Posterior vena cava (tissue), 2 donors: ENCODE measurements at places on chromosomes 16 and 17. TPM values are rescaled to one million over a fixed set of nuclear protein-coding genes. Genes with fewer than 3 reads are reported as not detected.

Gene RPH3AL
- 11.2 TPM for total RNA-seq

Gene MT1M
- total RNA-seq = 82.2 TPM

Gene PRDM7
- not detected for total RNA-seq

Gene SLC5A10
- total RNA-seq = not detected

DNA sequence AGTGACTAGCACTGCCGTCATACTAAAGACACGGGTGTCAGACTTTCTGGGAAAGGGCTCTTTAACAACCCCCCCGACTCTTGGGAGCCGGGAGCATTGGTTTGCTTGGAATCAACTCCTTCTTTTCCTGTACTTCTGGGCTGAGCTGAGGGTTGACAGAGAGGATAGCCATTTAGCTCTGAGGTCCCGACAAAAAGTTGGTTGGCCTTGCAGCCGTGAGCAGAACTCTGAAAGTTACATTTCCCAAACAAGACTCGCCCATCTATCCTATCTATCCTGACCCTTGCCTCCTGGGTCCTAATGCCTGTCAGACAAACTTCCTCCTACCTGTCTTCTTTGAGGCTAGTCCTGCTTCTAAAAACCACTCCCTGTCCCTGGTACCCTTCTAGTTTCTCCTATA is 460.8 kb upstream of the TOM1L1 start:
- no peak for DNase-seq

Gene KRT20
- not detected for total RNA-seq

Gene MPV17L
- total RNA-seq = 7.2 TPM

Gene SYNGR3
- 0.33 TPM for total RNA-seq

GRCh38 chr17:78421534-78422266 is 43.3 kb downstream of the PGS1 start:
- peak; percentile 93 for DNase-seq

DNA sequence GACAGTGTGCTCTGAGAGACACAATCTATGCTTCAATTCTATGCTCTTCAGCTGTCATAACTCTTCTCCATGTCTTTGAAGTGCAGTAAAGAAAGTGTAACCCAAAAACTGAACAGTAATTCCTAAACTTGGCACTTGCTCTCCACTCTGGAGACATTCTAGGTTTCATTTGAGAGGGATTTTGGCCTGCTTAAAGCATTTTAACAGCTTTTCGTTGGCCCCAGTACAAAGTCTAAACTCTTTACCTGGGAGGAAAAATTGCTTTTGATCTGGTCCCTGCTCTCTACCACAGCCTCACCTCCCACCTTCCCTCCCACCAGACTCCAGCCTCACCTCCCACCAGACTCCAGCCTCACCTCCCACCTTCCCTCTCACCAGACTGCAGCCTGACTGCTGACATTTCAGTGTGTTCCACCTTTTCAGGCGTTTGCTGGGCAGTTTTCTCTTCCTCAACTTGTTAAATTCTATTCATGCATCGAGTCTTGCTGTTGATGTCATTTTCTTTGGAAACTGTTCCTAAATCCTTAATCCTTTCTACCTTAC is 132.6 kb downstream of the RPTOR start:
- DNase-seq = no peak

- no peak for DNase-seq
These were observed 164.3 kb downstream of the ABCA8 start for GRCh38 chr17:68790931-68791330.

DNA sequence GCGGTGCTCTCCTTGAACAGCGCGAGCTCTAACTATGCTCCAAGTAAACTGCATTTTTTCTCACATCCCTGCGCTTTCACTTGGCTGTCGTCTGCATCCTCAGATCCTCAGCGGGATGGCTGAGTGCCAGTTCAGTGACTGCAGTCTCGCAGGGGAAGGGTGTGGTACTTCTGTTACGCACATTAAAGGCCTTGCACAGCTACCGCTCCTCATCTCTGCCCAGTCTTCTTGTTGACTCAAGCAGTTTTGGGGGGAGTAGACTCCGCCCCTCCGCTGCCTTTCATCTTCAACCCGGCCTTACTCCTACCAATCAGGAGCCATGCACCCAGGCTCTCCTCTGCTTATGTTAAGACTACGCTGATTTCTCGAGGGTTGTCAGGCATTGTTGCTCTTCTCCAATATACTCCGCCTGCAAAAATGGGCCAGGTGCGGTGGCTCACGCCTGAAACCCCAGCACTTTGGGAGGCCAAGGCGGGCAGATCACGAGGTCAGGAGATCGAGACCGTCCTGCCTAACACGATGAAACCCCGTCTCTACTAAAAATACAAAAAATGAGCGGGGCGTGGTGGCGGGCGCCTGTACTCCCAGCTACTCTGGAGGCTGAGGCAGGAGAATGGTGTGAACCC is 10.0 kb downstream of the ATP5PD start:
- DNase-seq = peak; percentile 96

DNA sequence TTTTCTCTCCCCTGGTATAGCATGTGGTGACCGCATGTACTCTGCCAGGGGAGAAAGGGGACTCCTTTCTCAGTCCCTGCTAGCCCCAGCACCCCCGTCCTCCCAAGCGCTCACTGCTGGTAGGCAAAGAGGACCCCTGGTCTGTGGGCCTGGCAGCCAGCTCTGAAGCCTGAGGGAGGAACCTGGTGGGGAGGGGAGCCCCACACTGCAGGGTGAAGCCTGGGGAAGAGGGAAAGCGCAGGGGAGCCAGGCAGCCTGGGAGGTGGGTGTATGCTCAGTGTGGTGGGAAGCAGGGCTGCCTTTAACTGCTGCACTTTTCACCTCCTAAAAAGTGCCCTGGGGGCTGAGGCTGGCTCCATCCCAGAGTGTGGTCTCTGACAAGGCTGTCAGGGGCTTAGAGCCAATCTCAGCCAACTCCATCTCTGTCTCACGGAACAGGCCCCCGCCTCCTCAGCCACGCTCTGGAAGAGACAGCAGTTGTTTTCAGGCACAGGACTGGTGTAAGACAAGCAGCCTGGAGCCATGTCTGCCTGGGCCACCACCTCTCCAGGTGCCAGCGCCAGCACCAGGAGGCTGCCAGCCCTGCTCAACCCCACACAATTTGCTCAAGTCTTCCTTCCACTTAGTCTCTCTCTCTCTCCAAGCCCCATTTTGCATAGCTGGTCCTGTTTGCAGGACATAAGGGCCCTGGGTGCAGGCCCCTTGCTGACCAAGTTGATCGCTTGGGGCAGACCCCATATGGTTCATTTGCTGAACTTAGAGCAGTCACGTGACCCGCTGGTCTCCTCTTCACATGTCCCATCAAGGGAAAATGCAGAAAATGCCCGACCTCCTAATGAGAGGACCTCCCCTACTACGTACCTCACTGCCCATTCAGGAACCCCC is 14.7 kb upstream of the TBX2 start:
- no peak for DNase-seq

DNA sequence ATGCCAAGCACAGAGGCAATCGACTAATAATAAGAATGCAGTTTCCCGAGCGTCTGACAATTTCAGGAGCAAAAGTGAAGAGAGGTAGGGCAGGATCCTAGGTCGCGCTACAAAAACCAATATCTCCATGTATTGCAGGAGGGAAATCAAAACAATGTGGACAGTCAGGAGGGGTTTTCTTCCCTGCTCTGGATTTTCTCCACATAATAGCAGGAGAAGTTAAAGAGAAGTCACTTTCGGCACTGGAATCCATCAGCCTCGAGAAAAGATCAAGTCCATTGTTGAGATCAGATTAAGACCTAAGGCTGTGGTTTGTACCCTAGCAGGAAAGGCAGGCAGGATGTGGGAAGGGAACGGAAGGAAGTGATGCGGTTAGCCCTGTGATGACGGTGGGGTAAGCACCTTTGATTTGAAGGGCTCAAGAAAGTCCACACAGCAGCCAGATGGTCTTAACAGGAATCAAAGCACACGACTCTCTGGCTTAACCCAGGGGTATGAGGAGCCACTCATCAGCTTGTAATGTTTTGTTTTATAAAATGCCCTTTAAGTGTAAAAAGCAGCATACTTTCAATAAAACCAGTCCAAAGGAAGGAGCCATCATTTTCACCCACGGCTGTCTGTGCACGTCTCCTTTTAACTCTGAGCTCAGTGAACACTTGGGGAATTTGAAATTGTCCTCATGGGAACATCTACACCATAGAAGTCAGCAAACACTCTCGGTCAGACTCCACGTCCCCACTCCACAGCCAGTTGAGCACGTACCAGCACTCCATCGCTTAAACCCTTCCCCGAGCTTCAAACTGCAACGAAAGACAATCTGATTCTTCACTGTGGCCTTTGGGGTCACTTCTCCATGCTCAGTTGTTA is 15.8 kb upstream of the AKTIP start:
- DNase-seq = no peak

DNA sequence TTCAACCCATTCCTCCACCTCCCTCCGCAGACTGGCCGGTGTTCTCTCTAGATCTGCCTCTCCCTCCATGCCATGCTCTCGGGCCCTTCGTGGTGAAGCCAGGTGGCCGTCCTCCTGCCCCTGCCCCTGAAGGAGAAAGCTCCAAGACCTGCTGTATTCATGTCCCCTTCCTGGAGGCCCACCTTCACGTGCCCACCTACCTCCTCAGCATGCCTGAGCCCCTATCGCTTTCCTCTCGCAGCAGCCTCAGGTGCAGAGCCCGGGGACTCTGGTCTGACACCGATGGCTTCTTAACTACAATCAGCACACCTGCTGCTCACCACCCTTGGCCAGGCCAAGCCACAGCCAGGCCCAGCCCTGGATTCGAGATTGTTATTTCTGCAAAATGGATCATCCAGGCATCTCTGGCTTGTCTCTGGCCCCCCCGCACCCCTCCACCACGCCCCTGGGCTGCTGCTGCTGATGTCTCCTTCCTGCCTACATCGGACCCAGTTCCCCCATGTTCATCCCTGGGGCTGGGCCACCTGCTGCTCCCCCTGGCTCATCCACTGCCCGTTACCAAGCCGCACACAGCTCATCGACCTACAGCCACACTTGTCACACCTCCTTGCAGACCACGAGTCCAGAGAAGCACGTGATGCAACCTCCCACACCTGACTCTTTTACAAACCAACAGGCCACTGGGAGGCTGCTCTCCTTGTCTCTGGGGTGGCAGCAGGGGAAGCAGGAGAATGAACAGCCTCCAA is 32.5 kb upstream of the TNFRSF13B start:
- DNase-seq = peak; percentile 75

DNA sequence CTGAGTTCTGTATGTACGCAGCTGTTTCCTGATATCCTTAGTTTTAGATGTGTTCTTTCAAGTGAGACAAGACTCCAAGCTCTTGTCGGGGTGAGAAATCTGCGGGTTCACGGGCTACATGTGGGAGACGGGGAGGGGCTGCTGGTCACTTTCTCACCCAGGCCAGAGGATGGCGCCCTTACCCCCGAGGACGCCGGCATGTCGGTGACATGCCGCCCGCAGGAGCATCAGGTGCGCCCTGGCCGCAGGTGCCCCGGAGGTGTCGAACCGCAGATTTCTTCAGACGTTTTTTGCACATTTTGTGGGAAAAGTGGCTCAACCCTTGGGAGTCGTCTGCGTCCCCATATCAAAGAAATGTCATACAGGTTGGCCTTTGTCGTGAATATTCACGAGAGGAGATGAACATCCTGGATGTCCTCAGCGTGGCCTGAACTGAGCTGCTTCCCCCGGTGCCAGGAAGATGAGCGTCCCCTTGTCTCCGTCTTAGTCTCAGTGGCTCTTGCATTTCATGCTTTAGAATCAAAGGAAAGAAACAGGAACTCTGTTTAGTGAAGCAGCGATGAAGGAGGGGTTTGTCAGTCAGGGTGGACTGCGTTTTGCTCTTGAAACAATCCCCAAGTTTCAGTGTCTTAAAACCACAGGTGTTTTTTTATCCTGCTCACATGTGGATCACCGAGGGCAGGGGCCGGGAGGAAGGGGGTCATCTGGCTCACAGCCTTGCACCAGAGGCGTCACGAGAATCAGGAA is 75.4 kb upstream of the ZNF750 start:
- DNase-seq = no peak

Gene TRPV2
- total RNA-seq = 35.7 TPM

Gene TPSG1
- total RNA-seq = 0.52 TPM

- peak; percentile 47 for DNase-seq
These were observed 90.2 kb upstream of the RPL38 start for GRCh38 chr17:74113326-74113725.

- DNase-seq = no peak
These were observed 1.8 kb upstream of the TEX2 start for GRCh38 chr17:64264891-64265290.

DNA sequence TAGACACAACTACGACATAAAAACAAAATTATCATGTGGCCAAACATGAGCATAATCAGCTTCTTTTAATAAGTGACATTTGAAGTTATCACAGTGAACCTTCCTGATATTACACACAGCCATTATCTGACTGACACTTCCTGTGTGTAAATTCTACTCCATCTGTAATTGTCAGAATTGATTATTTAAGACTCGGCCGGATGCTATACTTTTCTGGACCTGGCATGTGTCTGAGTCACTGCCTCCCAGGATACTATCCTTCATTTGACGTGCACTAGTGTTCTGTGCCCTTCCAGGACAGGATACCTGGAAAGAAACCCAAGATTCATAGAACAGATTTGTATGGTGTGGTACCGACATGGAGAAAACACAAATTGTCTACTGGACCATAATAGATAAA is 242.0 kb downstream of the HS3ST3A1 start:
- DNase-seq = no peak

Gene HSD11B2
- total RNA-seq = 3.2 TPM

DNA sequence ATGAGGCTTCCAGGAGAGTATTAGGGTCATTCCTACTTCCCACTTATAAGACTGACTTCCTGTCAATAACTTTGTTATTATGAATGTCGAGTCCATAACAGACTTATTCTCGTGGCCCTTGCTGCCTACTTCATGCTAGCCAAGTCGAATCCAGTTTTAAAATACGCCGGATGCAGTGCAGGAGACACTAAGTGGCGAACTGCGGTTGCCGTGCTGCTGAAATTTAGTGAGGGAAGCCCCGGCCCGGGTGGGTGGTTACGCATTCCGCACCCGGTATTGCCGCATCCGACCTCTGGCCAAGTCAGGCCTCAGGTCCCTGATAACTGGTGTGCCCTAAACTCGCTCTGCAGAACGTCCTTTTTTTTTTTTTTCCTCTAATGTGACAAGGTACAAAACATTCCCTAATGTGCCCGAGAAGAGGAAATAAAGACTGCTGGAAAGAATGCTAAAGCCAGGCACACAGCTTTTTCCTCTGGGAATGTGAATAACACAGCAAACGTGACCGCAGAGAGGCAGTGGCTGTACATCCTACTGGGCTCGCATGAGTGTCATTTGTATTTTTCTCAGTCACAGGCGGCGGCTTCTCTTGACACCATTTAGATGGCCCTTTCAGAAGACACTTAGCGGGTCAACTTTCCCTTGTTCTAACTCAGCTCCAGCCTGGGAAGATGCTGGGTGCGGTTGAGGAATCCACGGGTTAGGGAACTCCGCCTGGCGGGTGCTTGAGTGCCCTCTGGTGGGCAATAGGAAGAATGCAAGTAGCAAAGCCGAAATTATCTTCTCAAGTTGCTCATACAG is 7.1 kb upstream of the AKTIP start:
- peak; percentile 91 for DNase-seq

GRCh38 chr17:19386051-19386929 is 700 bp downstream of the MFAP4 start:
- DNase-seq = peak; percentile 93

DNA sequence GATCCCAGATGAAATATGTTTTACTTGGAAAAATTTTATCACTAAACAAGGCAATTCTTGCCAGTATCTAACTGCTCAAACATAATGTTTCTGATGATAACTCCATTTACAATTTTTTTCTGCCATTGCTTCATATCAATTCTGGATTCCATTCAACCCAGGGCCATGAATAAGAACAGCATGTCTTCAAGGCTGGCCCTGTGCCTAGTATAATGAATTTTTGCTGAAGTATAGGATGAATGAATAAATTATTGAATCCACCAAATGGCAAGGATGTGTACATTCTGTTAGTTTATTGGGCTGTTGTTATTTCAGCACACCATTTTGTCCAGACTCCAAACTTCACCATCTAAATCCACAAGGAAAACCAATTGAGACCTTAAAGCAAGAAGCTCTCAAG is 414.7 kb downstream of the HS3ST3B1 start:
- DNase-seq = no peak
